ENCODE measurements at places on chromosomes 7 and 10.

DNA sequence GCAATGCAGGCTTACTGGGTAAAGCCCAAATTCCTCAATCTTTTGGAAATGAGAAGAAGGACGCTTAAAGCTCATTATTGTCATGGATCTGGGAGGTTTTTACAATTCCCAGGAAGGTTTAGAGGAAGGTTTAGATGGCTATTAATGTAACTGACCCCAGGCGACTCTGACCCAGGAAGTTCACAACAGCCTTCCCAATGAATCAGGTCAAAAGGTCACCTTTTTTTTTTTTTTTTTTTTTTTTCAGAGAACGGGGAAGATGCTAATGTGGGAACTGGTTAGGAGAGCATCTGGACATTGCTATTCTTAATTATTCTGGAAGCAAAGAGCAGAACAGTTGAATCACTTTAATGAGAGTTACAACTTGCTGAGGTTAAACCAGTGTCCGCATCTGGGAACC, 149.9 kb upstream of the ITGB1 start:
- DNase-seq = no peak

GRCh38 chr10:69741671-69742355, 59.9 kb upstream of the COL13A1 start:
- DNase-seq = no peak

GRCh38 chr10:13930120-13930519, 343.4 kb downstream of the PRPF18 start:
- DNase-seq = no peak

- no peak for DNase-seq
These were observed 213.0 kb downstream of the ABCA13 start for GRCh38 chr7:48384180-48384752.

DNA sequence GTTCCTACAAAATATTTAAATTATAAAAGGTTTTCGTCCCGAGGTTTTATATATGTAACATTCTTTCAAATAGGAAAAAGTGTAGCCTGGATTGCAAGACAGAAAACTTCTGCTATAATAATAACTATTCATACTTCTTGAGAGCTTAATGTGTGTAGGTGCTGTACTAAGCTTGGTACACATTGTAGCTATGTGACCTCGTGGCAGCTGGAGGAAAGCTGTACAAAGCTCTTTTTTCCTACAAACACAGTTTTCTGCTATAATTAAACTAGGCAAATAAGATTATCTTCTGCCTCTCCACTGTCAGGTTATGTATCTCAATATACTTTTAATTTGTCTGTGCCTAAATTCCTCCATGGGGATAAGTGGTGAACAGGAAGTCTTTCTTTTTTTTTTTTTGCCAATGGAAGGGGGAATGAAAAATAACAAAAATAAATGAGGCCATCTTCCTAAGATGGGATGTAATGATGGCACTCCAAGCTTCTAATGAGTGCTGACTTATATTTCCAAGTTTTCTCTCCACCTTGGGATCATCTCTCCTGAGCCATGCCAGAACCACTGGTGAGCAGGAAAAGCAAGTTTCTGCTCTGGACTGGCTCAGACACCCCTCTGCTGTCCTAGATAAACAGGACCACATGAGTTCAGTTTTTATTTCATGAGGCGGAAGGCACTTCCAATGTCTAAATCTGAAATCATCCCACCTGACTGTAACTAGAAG, 9.9 kb downstream of the SGMS1 start:
- DNase-seq = no peak

DNA sequence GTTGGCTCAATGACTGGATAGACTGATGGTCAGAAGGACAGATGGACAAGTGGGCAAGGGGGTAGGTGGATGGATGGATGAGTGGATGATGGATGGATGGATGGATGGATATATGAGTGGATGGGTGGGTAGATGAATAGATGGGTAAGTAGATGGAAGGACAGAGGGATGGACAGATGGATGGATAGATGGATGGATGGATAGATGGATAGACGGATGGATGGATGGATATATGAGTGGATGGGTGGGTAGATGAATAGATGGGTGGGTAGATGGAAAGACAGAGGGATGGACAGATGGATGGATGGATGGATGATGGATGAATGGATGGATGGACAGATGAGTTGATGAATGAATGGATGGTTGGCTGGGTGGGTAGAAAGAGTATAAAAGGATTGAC, 119.5 kb downstream of the GRID1 start:
- no peak for DNase-seq
